Omental fat pad (tissue), 4 donors: ENCODE measurements at places on chromosomes 7 and 10. TPM values are rescaled to one million over a fixed set of nuclear protein-coding genes. Genes with fewer than 3 reads are reported as not detected.

Gene MMP21
- total RNA-seq: not detected

Gene TCAF2
- 1.4 TPM for total RNA-seq

Gene ADIRF
- total RNA-seq: 829 TPM

Gene CCT6A
- total RNA-seq: 68.9 TPM

Gene GHRHR
- not detected for total RNA-seq

Gene RET
- total RNA-seq: 0.84 TPM

Gene ZPBP
- total RNA-seq: not detected

Gene WEE2
- total RNA-seq: not detected

Gene PFKP
- 83.9 TPM for total RNA-seq

Gene DLX6
- total RNA-seq: not detected

Gene CBLL1
- 36.9 TPM for total RNA-seq

Gene AKR1C2
- total RNA-seq: 51.7 TPM

Gene LZTS2
- total RNA-seq: 98.0 TPM

Gene TMEM178B
- 1.3 TPM for total RNA-seq

Gene PIP
- total RNA-seq: not detected

Gene CRPPA
- total RNA-seq: 1.3 TPM

Gene ANKRD30A
- 0.79 TPM for total RNA-seq

Gene LIPM
- not detected for total RNA-seq

Gene SPACDR
- 0.84 TPM for total RNA-seq

Gene ZNF138
- total RNA-seq: 13.9 TPM

Gene DOCK4
- total RNA-seq: 86.9 TPM

Gene GIMAP8
- 3.0 TPM for total RNA-seq

Gene HOXA1
- 0.84 TPM for total RNA-seq

Gene KCNIP2
- total RNA-seq: 90.5 TPM
